ENCODE measurements at places on chromosomes 7 and 10.

DNA sequence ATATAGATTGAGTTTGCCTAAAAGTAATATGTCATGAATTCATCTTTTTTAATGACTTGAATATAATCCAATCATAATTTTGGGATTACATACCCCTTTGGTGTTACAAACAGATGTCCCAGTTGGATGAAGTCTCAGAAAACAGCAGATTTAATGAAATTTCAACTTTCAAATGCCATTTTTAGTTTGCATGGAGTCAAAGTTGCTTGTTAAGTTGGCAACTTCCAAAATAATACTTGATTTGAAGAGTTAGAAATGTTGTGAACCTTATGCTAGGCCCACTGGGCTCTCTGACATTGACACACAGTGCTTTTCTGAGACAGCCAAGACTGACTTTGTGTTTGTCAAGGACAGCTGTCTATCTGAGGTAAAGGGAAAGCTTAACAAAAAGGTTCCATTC is 248.1 kb downstream of the KIF20B start:
- DNase-seq = no peak

- DNase-seq = no peak
Measured at GRCh38 chr7:14894826-14895225, 7.7 kb downstream of the DGKB start.

- DNase-seq = no peak
Measured at GRCh38 chr7:43482679-43483252, 100.1 kb upstream of the STK17A start.

- DNase-seq = no peak
Measured at GRCh38 chr10:64396105-64396708, 875.0 kb downstream of the REEP3 start.

DNA sequence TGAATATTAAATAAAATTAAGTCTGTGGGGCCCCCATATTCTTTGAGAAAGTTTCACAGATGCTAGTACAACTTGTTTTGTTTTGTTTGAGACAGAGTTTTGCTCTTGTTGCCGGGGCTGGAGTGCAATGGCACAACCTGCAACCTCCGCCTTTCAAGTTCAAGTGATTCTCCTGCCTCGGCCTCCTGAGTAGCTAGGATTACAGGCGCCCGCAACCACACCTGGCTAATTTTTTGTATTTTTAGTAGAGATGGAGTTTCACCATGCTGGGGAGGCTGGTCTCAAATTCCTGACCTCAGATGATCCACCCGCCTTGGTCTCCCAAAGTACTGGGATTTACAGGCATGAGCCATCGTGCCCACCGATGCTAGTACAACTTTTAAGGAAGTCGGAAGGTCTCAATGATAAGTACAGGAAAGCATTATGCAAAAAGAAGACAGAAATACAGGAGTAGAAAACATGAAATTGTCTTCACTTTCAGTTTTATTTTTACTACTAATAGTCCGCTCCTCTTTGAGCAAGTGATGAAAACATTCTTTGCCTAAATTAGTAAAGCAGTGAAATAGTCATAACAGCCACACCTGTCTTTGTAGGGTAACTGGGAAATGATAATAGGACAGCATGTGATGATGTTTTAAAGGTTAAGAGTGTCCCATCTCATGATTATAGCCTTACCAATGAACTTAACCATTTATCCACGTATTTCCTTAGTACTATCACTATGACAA is 147.5 kb downstream of the SEMA3D start:
- DNase-seq = no peak

GRCh38 chr7:100077205-100077604 is 4.3 kb downstream of the ZNF3 start:
- DNase-seq = no peak

DNA sequence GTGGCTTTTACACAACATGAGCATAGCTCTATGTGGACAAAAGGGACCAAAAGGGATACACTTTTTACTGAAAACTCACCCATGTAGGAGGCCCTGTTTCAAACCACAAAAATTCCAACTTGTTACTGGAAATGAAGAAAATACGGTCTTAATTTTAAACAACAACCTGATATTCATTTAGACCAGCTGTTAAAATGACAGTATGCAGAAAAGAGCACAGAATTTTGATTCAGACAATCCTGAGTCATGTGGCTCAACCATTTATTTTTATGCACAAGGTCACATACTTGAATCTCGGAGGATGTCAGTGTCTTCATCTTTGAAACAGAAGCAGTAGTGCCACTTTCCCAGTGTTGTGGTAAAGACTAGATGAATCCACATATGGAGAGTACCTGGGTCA is 426.5 kb upstream of the NFE2L3 start:
- no peak for DNase-seq

GRCh38 chr10:118734475-118734874 is 20.3 kb downstream of the CACUL1 start:
- no peak for DNase-seq

DNA sequence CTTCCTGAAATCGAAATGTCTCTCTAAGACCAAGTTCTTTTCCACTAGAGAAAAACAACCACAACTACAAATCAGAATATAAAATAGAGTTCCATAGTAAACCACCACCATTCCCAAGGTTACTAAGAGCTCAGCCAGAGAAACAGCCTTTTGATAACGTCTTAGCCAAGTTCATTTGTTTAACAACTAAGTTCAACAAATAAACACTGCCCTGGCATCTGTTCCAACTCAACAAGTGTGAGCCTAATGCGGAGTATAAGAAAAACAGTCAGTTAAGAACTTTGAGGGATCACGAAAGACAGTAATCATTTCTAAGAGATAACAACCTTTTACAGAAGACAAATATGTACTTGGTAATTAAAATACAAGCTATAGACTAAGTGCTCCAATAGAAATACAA is 77.3 kb downstream of the CALD1 start:
- no peak for DNase-seq

GRCh38 chr7:20158684-20159083 is 58.5 kb downstream of the MACC1 start:
- no peak for DNase-seq

- peak; percentile 42 for DNase-seq
Measured at GRCh38 chr7:23539494-23539907, 7.7 kb upstream of the TRA2A start.

- DNase-seq = no peak
Measured at GRCh38 chr7:107194052-107194451, 25.2 kb downstream of the HBP1 start.

DNA sequence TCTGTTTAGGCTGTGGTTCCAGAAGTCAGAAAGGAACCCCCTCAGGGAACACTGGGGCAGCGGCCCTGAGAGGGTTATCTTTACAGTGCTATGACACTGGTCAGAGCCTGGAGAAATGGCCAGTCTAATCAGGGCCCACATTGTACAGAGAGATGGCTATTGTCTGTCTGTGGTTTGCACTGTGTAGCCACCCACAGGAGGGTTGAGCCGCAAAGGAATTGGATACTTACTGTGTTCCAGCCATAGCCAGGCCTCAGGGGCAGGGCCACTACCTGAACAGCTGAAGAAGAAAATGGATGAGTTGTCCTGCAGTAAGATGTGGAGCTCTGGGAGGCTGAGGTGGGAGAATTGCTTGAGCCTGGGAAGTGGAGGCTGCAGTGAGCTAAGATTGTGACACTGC is 47.5 kb upstream of the PODXL start:
- DNase-seq = no peak

DNA sequence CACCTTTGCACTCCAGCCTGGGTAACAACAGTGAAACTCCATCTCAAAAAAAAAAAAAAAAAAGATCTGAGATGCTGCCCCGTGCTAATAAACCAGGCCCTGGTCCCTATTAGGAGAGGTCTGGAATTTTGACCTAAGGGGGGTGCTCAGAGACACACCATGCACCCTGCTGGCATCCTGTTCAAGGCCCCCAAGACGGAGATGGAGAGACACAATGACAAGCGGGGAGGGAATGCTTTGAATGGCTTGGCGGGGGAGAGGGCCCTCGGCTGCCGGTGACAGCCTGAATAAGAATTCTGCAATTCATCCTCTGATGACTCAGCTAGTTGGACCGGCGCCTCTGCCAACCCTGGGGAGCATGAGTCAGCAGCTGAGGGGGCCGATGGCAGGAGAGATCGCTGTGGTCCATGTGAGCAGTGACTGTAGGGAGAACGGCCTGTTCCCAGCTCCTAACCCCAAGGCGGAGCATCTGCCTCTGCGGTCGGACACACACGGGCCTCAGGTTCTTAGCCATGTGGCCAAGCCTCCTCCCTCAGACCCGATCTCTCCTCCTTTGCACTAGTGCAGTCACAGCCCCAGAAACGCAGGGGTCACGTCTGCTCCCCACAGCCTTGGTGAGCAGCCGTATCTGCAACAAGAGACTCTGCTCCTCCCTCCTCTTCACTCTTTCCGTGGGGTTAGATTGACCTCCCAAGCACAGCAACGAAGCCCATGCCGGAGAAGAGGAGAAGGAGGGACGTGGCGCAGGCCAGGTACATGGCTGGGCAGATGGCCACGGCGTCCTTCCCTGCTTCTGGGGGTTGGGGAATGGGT is 14.9 kb downstream of the TRIM56 start:
- no peak for DNase-seq

GRCh38 chr10:83607959-83608745 is 531.2 kb upstream of the GHITM start:
- DNase-seq = no peak

- DNase-seq = no peak
Measured at GRCh38 chr10:90591629-90592028, 266.2 kb downstream of the HTR7 start.

- DNase-seq = no peak
Measured at GRCh38 chr7:130345136-130345535, 520 bp downstream of the CPA5 start.

DNA sequence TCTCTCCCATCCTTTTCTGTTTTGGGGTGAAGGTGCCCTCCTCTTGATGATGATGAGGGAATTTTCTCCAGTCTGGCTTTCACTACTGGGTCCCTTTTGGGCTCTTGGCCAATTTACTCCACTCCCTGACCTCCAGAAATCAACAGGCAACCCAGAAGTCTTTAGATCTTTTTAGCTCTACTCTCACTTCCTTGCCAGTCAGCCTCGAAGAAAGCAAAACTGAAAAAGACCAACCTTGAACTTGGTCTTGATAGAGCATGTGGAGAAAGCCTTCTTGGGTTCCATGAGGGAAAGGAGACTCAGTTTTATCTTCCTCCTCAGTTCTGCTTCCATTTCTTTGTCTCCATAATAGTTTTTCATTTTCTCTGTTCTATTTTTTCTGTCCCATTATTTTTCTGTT is 91.4 kb upstream of the NPVF start:
- DNase-seq = no peak

DNA sequence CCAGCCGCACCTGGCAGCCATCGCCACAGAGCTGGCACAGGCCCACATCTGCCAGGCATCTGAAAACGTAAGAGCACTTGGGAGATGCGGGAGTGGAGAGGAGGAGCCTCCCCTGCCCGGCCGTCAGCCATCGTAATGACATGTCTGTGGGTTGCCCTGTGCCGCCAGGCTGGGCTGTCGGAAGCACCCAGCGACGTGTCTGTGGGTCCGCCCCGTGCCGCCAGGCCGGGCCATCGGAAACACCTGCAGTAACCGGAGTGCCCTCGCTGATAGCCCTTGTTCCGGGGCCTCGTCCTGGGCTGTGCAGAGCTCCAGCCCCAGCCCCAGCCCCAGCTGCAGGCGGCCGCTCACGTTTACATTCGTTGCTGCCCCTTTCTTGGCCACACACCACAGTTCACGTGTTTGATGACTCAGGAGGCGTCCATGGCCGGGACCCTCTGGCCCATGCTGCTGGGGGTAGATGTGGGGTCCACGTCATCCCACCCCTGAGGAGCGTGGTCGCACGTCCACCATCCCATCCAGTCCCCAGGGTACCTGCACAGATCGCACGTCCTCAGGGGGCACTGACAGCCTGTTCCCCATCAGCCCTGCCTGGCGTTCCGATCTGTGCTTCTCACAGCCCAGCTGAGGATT is 30.0 kb upstream of the PRKAR1B start:
- DNase-seq = no peak

DNA sequence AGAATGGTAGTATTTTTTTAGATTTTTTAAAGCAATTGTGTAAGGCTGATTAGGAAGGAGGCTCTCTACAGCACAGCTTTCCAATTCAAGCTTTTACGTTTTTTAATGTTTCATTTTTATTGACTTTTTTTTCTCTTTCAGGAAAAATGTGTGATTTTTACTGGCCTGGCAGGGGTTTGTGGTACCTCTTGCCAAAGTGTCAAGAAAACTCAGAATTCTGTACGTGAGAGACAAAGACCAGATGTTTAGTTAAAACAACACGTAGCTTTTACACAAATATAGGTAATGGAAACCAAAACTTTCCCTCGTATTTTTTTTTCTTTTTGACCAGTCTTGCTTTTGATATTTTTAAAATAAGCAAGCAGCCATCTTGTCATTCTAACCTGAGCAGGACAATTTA is 6.0 kb upstream of the NPVF start:
- no peak for DNase-seq

- peak; percentile 70 for DNase-seq
Measured at GRCh38 chr10:5975641-5976473, 1.5 kb downstream of the IL15RA start.

GRCh38 chr7:71543396-71543795 is 411.5 kb downstream of the GALNT17 start:
- DNase-seq = no peak

- no peak for DNase-seq
Measured at GRCh38 chr10:50590935-50591334, 32.8 kb downstream of the SGMS1 start.

- DNase-seq = no peak
Measured at GRCh38 chr10:3898821-3899220, 113.8 kb upstream of the KLF6 start.

- no peak for DNase-seq
Measured at GRCh38 chr7:47591655-47592572, 10.0 kb upstream of the TNS3 start.

DNA sequence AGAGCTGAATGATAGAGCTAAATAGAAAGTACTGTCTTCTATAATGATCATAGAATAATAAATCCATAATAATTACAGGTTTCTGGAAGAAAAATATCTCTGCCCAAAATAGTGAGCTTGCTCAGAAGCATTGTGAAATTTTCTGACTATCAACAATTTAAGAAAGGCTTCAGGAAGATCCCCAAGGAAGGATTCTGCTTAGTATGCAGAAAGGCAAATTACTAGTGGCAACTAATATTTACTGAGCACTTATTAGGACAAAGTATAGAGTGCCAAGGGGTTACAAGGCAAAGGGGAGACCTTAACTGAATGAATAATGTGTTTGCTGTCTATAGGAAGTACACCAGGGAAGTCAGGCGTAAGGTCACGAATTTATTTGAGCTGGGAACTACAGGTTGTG is 158.1 kb upstream of the LRRTM3 start:
- no peak for DNase-seq

GRCh38 chr10:21336476-21337170 is 188.9 kb downstream of the SKIDA1 start:
- no peak for DNase-seq

DNA sequence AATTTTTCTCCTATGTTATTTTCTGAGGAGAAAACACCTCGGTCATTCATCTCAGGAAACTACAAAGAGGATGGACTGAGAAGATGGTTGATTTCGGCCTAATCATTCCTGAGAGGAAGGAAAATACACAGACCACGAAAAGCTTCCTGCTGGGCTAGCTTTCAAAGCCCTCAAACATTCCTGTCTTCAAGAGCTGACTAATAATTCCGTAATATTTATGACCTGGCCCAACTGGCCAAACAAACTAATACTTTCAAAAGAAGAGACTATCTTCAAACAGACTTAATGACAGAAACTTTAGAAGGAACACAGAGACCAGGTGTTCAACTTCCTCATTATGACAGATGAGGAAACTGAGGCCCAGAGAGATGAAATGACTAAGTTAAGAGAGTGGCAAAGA is 215.1 kb upstream of the FRMD4A start:
- no peak for DNase-seq

Data from CD4-positive, alpha-beta memory T cell (primary cell).